CD4-positive, alpha-beta T cell treated with Interleukin-6 for 4 hours (primary cell): ENCODE measurements at places on chromosomes 7 and 10.

GRCh38 chr10:72335394-72336258, 19.1 kb downstream of the DNAJB12 start:
- DNase-seq, result peak; percentile 50

DNA sequence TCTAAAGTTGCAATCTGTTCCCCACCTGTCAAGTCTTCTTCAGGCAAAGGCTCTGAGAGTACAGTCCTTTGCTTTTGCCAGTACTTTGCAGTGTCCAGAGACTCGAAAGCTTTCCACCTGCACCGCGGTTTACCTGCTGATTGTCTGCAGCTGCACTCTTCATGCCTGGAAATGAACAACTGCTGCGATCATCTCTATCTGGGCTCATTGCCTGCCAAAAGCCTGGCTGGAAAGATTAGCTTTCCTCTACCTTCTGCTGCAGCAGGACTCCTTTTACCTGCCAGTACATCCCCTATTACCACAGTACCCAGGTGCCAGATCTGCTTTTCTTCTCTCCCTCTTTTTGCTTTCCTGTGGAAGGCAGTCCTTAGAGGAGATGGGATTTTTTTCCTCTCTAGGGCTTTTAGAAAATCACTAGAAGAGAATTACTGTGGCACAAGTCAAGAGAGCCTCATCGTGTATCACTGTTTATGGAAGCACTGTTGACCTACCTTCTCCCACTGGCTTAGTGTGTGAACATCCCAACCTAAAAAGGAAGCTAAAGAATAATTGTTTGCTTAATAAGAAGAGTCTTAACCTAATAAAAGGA, 2.2 kb downstream of the STRIP2 start:
- DNase-seq, result no peak

DNA sequence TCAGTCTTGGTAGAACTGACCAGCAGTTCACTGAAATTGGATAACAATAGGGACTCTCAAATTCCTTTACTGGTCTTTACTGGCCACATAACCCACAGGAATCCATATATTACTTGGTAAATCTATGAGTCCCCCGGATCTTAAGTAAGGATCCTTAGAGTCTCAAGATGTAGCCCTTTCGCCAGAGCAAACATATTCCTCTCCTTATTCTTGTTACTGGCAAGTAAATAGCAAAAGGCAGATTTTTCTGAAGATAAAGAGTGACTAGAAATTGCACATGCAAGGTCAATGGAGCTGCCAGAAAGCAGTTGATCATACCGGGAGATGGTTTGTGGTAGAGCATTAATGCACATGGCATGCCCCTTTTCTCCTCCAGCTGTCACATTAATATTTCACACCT, 283.0 kb downstream of the HDAC9 start:
- DNase-seq, result no peak

DNA sequence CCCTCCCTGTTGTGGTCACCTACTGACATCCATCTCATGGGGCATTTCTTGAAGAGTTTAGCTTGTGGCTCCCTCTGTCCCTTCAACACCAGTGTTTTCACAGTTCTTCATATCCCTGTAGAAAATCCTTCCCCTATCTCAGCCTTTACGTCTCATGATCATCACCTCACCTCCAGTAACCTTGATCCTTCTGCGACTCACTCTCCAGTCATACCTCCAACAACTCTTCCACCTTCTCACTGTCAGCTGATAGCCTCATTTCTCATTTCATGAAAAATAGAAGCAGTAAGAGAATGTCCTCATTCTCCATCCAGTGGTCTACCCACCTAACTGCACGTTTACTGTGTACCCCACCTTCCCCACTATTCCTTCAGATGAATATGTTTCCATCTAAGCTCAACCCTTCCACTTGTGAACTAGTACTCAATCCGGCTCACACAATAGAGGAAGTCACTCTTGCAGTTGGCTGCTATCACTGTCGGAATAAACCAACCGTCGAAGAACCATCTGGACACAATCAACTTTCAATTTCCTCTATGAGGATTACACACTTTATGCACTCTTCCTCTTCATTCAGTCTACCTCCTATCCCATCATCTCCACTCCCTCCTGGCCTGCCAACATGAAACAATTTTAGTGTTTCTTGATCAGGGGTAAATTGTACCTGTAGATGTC, 256.0 kb downstream of the AHR start:
- no peak for DNase-seq
